MCF 10A (cell line): ENCODE measurements at places on chromosomes 3 and 15.

- no peak for DNase-seq
Observed at GRCh38 chr3:133868758-133869475, 26.8 kb downstream of the RAB6B start.

GRCh38 chr3:134311693-134312071 is 61.0 kb upstream of the RYK start:
- DNase-seq: no peak

- no peak for DNase-seq
Observed at GRCh38 chr15:42692997-42693396, 43.9 kb downstream of the CDAN1 start.

DNA sequence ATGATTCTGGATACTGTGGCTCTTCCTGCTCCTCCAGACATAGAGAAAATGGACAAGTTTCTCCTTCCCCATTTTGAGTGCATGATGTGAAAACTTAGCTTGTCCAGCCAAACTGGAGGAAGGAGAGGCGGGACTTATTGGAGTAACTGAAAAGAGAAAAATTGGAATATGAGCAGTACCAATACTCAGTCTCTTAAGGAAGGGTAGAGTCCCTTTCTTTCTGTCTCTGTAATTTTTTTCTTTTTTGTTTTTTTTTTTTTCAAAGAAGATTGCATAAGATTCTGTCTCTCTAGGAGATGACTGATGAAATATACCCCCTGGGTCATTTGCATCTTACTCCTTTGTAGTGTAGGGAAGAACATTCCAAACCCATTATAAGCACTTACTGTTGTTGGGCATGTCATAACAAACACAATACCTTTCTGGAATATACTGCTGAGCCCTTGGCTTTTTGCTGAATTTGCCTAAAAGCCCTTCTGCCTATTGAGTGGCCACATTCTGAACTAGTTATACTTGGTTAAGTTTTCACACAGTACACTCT is 498.1 kb upstream of the TPRG1 start:
- peak; percentile 95 for DNase-seq

- no peak for DNase-seq
Observed at GRCh38 chr3:195893516-195893915, 14.8 kb downstream of the TNK2 start.
